ENCODE measurements at places on chromosomes 7 and 10.

DNA sequence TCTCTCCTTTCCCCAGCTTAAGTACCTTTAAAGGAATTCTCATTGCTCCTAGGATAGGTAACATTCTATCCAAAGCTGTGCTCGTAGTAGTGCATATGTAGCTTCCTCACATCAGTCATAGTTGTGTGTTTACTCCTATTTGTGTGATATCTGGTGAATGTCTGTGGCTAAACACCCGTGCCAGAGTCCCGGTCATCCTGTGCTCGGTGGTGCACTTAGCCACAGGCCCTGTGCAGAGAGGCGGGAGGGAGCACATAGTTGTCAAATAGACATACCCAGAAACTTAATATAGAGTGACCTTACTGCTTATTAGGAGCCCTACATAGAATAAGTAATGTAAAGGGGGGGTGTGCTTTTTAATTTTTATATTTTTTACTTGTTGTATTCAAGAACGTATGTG is 76.6 kb downstream of the RBM33 start:
- no peak for DNase-seq

- no peak for DNase-seq
These were observed 33.3 kb downstream of the RNF32 start for GRCh38 chr7:156673902-156674301.

GRCh38 chr7:138396251-138397070 is 63.6 kb upstream of the TRIM24 start:
- DNase-seq: peak; percentile 70

- no peak for DNase-seq
These were observed 2.0 kb downstream of the CLDN4 start for GRCh38 chr7:73832806-73833205.

All from islet precursor cell (in vitro differentiated cells).